Activated T-helper 1 cell treated with anti-CD3 and anti-CD28 coated beads, Interleukin-12 subunit alpha, Interleukin-12 subunit beta, Interleukin-2, Interleukin-4 antibody, amounts not matched to agents 30 ng/mL and 10 ng/mL and 1 ng/mL, durations not matched to agents 14 hours and 24 hours and 36 hours (primary cell): ENCODE measurements at places on chromosomes 5 and 9.

DNA sequence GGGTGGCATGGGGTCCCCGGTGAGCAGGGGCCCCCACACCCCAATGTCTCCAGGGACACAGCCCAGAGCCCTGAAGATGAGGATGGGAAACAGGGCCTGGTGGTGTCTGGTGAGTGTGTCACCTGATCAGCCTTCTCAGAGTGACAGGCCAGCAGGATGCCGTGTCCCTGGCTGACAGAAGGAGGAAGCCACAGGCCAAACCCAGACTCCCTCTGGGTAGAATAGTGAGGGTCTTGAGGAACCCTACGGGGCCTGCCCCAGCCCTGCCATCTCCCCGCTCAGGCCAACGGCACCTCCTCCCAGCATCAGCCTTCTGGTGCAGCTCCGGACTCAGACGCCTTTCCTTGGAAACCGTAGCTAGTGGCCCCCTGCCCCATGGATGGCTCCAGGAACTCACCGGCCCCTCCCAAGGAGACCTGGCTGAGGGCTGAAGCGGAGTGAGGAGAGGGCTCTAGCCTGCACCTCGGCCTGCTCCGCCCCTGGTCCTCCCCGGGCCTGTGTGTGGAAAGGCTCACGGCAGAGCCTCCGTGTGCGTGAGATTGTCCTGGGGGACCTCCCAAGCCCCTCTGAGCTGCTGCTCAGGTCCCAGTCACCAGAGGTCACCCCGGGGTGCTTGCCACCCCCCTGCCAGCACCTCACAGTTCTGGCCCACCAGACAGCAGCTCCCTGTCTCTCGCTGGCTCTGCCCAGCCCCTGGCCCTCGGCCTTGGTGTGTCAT, 6.0 kb downstream of the RALGDS start:
- no peak for DNase-seq

DNA sequence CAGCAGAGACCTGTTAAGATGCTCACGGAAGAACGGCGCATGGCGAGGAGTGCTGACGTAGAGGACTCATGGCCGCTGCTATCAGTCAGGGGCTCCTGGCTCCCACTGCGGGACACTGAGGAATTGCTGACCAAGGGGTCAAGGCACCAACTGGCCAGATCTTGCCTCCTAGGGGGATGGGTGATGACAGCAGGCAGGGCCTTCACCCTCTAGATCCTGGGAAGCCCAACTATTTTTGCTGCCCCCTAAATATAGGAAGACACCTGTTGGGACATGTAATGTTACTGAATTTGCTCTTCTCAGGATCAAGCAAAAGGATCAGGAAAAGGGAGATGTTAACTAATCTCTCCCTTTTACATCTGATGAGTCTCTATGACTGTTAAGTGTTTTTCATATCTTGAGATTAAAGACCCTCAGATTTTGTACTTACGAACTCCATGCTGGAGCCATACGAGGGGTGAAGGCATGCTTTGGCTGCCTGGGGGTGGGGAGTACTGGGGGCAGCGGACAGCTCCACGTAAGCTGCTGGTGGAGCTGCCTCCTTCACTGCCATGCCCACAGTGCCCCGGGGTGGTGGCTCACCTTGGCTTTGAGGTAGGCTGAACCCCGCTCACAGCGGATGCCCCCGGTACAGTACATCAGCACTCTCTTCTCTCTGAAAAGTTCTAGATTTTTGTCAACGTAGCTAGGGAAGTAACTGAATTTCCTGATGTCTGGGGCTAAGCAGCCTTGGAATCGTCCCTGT, 28.1 kb downstream of the TSTD2 start:
- DNase-seq: no peak

DNA sequence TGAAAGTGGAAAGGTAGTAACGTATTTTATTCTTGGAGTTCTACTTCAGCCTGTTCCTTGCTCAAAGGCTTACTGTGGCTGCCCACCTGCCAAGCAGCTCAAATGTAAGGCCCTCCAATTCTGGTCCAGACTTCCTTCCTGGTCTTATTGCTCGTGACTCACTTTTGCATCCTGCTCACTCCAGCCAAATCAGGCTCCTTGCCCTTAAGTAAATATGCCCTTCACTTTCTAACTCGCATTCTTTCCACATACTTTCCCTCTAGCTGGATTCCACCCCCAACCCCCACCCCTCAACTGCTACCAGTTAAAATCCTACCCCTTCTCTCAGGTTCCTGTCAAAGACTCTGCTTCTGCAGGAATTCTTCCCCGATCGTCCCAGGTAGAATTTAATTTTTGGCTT, 96.6 kb downstream of the GALNT10 start:
- no peak for DNase-seq

DNA sequence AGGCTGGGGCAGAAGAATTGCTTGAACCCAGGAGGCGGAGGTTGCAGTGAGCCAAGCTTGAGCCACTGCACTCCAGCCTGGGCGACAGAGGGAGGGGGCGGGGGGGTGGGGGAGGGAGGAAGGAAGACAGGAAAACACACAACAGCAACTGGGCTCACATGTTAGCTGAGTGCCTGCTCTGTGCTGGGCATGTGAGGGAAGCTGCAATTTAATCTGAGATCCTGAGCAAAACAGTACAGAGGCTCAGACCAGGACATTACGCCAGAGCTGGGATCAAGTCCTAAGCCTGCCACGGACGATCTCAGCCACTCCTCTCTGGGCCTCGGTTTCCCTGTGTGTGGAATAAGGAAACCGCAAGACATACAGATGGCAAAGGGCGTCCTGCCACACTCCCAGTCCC, 119.1 kb downstream of the VAV2 start:
- no peak for DNase-seq

DNA sequence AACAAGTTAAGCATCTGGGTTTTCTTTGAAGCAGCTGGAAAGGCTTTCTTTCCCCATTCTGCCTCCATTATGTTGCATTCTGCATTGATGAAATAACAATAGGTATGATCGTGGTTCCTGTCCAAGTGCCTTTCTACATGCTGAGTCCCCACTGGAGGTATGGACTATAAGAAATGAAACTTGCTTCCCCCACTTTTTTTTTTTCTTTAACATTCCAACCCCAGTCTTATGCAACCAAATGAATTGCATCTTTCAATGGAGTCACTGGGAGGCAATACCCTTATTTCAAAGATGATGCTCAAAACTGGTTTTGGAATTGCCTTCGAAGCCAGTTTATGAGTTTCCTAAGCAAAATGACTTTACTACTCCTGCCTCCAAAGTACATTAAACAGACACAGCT, 58.9 kb downstream of the ARSB start:
- DNase-seq: no peak

GRCh38 chr5:155472780-155473179, 459.2 kb downstream of the KIF4B start:
- DNase-seq: no peak

- DNase-seq: no peak
Measured at GRCh38 chr5:160039810-160040470, 31.0 kb downstream of the TTC1 start.

- peak; percentile 52 for DNase-seq
Measured at GRCh38 chr9:129412814-129413536, 207.9 kb downstream of the C9orf50 start.

GRCh38 chr5:176677209-176677939, 30.1 kb downstream of the TSPAN17 start:
- no peak for DNase-seq

DNA sequence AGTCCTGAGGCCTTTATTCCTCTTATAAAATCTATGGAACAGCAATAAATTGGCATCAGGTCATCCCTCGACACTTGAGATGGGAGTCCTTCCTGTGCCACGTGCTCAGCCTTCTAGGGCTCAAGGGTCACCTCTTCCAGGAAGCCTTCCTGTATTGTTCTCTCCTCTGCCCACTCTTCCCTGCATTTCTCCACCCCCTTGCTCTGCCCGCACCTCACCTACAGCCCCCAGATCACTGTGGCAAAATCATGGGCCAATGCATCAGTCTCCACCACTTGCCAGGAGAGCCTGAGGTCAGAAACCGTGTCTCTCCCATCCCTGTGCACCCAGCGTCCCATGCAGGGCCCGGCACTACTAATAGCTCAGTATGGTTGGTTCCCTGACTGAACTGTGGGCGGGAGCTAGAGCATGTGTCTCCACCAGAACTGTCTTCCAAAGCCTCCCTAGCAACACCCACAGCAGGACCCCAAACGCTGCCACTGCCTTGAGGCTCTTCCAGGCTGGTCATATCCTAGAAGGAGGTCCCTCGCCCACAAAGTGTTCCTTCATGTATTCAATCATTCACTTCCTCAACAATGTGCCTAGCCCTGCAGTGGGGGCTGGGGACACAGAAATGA, 13.5 kb downstream of the DUSP1 start:
- no peak for DNase-seq

- no peak for DNase-seq
Measured at GRCh38 chr5:130868186-130868840, 296.7 kb downstream of the HINT1 start.

- DNase-seq: no peak
Measured at GRCh38 chr9:90423661-90424193, 218.9 kb downstream of the DIRAS2 start.

DNA sequence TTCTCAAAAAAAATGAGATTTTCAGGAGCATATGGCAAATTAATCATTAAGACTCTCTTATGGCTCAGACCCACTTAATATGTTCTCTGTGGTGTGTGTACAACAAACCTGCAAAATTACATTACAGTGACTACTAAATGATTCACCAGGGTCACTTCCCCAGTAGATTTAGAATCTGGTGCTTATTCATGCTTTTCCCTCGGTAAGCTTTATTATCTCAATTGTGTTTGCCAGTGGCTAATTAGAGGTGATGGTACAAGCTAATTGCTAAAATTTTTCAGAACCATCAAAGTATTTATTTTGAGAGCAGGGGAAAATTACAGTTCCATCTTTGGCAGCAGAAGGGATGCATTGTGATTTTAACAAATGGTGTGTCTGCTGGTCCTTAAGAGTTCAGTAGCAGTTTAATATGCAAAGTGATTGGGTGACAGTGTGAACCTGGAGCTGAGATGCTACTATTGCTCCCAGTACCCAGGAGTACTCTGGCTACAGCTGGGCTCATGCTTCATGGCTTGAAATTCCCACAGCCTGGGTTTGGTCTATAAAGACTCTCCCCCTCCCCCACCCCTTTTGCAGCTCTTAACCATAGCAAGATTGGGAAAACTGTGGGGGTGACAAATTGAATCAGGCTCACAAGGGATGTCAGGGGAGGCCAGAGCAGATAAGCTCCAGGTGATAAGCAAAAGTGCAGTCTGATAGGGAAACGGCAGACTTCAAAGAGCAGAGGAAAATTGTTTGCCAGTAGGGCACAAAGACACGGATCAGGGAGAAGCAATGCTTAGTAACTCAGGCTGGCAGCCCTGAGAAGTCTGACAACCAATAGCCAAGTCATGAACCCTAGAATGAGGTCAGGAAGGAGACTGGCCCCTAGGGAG, 92.8 kb upstream of the RAD23B start:
- no peak for DNase-seq

GRCh38 chr9:113152699-113153098, 1.9 kb downstream of the SLC31A2 start:
- no peak for DNase-seq

DNA sequence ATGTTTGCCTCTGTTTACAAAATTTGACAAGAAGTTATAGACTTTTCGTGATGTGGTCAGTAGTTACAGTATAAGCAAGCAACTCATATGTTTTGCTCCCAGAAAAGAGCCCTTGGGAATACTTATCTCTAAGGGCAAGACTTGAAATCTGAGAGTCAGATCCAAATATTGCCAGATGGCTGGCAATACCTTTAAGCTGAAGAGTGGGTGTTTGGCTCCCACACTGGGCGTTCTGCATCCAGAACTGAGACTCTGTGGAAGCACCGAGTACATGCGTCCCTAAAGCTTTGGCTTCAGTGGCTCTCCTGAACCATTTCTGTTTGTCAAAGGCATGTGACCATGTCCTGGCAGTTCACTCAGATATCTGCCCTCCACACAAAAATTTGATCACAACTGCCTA, 194.1 kb downstream of the DCP2 start:
- DNase-seq: no peak

- DNase-seq: no peak
Measured at GRCh38 chr9:113481176-113481787, 17.8 kb downstream of the RGS3 start.

- DNase-seq: no peak
Measured at GRCh38 chr9:456365-456764, 241.7 kb downstream of the DOCK8 start.

DNA sequence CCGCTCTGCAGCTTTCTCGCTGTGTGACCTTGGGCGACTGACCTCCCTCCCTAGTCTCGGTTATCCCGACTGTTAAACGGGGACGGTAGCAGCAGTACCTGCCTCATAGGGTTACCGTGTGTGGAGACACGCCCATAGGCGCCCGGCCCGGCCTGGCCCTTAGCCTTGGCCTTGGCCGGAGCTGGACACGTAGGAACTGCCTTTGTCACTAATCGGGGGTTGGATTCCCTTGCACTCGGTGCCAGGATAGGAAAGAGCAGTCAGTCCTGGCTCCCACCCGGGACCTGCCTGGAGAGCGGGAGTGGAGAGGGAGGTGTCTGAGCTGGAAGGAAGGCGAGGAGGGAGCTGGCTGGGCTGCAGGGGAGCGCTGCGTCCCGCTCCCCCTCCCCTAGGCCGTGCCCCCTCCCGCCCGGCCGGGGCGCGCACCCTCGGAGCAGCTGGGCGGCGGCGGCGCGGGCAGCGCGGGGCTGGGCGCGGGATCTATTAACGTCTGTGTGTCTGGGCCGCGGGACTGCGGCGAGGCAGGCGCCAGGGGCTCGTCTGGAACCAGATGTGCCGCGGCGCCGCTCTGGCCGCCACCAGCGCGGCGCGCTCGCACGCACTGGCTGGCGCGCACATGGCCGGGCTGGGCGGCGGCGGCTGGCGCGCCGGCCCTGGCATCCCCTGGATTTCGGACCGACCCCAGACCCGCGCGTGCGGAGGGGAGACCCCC, 31.7 kb downstream of the PRRX2 start:
- DNase-seq: no peak

DNA sequence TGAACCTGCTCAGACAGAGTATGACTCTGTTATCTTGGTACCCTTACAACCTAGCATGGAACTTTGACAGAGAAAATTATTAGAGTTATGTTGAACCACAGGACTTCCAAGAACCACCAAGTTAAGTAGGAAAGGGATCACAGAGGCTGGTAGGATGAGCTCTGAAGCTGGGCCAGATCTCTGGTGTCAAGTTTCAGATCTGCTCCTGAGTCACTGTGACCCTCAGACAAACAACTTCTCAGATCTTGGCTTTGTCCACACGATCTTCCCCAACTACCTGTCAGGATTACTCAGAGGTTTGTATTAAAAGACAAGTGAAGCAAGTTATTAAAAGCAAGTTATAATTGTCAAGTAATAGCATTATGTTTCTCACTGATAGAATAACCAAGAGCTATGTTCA, 189.0 kb downstream of the SEC61B start:
- no peak for DNase-seq

GRCh38 chr5:126004636-126005035, 418.6 kb upstream of the GRAMD2B start:
- no peak for DNase-seq

- no peak for DNase-seq
Measured at GRCh38 chr5:64566310-64566916, 60.6 kb downstream of the RGS7BP start.

DNA sequence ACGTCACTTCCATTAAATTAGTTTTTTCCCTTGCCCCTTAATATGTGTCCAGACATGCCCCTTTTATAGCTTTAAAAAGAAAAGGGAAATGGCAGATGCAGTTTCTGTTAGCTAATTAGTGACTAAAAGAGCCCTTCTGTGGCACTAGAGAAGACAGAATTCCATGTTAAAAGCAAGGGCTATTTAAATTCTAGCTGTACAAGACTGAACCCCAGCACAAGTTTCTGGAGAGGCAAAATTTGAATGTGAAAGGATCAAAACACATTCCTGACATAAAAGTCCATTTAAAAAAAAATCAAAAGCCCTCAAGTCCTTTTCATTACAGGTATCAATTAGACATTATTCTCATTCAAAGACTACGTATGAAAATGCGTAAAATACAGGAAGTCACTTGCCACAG, 78.7 kb downstream of the HAPLN1 start:
- no peak for DNase-seq

GRCh38 chr5:98769210-98769958, 4.1 kb upstream of the RGMB start:
- DNase-seq: peak; percentile 5
